HFFc6 (cell line): ENCODE measurements at places on chromosomes 13 and 19. TPM values are rescaled to one million over a fixed set of nuclear protein-coding genes. Genes with fewer than 3 reads are reported as not detected.

FSTL3 gene
- total RNA-seq = 98.8 to 118 TPM (median 105 TPM) in 3 replicates

SYNGR4 gene
- total RNA-seq = not detected in 3 replicates

CALR3 gene
- not detected in 3 replicates for total RNA-seq

ITGBL1 gene
- 92.4 to 108 TPM (median 104 TPM) in 3 replicates for total RNA-seq

ATXN8OS gene
- not detected in 2 replicates for total RNA-seq

PALM3 gene
- total RNA-seq = 1.4 to 3.8 TPM (median 1.6 TPM) in 3 replicates

ZNF540 gene
- total RNA-seq = 0.61 to 0.64 TPM (median 0.63 TPM) in 3 replicates

GRIN2D gene
- total RNA-seq = 3.1 to 4.4 TPM (median 3.9 TPM) in 3 replicates

ZC3H4 gene
- total RNA-seq = 44.2 to 56.3 TPM (median 49.9 TPM) in 3 replicates

ZNF615 gene
- total RNA-seq = 3.8 to 5.7 TPM (median 4.7 TPM) in 3 replicates

ZNF582 gene
- total RNA-seq = 0.60 to 1.2 TPM (median 1.2 TPM) in 3 replicates

ZNF665 gene
- 0.08 to 0.18 TPM (median 0.13 TPM) in 3 replicates for total RNA-seq

ZNF470 gene
- 2.2 to 3.4 TPM (median 3.1 TPM) in 3 replicates for total RNA-seq

URAD gene
- total RNA-seq = not detected in 3 replicates

PLPPR3 gene
- not detected in 3 replicates for total RNA-seq

CLEC4G gene
- total RNA-seq = not detected in 3 replicates

CD320 gene
- 60.9 to 69.0 TPM (median 67.4 TPM) in 3 replicates for total RNA-seq

CYP2A7 gene
- total RNA-seq = not detected in 3 replicates

GGN gene
- 1.9 to 3.1 TPM (median 2.3 TPM) in 3 replicates for total RNA-seq

POSTN gene
- total RNA-seq = 22.3 to 210 TPM (median 168 TPM) in 3 replicates

KCNC3 gene
- total RNA-seq = not detected in 3 replicates

ATP4B gene
- not detected in 3 replicates for total RNA-seq

CASP14 gene
- not detected in 3 replicates for total RNA-seq

RXFP2 gene
- total RNA-seq = not detected in 2 replicates

C19orf73 gene
- total RNA-seq = 0.42 to 0.95 TPM (median 0.69 TPM) in 3 replicates

SNRNP70 gene
- 133 to 164 TPM (median 162 TPM) in 3 replicates for total RNA-seq

FAM124A gene
- not detected in 3 replicates for total RNA-seq

C19orf67 gene
- not detected in 3 replicates for total RNA-seq

TJP3 gene
- not detected in 3 replicates for total RNA-seq

MATK gene
- total RNA-seq = not detected in 3 replicates

KIR3DL3 gene
- not detected in 3 replicates for total RNA-seq

PSG6 gene
- 1.1 TPM in 3 replicates for total RNA-seq

CYP2B6 gene
- total RNA-seq = not detected in 3 replicates

FBXO27 gene
- 0.18 to 1.5 TPM (median 0.59 TPM) in 3 replicates for total RNA-seq

TNFSF9 gene
- total RNA-seq = 0.77 to 3.2 TPM (median 0.83 TPM) in 3 replicates

PEAK3 gene
- total RNA-seq = 0.14 to 0.40 TPM in 2 of 3 replicates, not detected in the other
